ENCODE measurements at places on chromosomes 1 and 21. TPM values are rescaled to one million over a fixed set of nuclear protein-coding genes. Genes with fewer than 3 reads are reported as not detected.
A peak's percentile ranks its signal among the peaks of the same experiment; 100 is the strongest.

S100A1 gene
- total RNA-seq, result not detected

- DNase-seq, result no peak
These were observed 16.8 kb upstream of the NID1 start for GRCh38 chr1:236081546-236082227.

- peak; percentile 58 for DNase-seq
These were observed 780 bp downstream of the YTHDF2 start for GRCh38 chr1:28737307-28738132.

- peak; percentile 95 for DNase-seq
These were observed 102.5 kb downstream of the KCNN3 start for GRCh38 chr1:154767315-154768240.

DNA sequence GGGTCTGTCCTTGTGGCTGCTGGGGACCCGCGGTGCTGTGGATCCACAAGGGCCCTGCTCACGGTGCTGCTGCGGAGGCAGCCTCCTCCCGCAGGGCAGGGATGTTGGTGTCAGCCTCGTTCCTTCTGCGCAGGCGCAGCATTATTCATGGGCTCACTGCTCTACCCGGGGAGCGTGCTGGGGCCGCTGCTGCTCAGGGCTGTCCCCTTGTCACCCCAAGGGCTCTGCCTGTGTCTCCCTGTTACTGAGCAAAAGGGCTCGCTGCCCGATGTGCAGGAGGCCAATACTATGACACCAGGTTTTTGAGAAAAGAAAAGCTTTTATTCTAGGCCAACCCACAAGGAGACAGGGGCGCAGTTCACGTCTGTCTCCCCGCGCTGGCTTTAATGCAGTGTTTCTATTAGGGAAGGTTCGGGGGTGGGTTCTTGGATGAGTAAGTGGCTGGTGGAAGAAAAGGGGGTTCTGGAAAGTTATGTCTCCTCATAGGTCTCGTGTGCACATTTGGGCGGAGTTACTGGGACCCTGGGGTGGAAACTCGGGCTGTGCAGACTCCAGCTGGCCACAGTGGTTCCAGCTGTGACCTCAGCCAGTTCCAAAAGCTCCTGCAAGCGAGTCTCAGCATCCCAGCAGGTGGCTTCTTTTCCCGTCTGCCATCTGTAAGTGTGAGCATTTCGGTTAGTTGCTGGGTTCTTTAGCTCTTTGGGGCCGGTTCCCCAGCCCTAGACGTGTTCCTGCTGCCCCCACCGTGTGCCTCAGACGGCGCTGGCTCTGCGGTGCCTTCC lies 40.8 kb upstream of the LRRC3 start:
- peak; percentile 5 for DNase-seq

CROCC gene
- 31.3 TPM for total RNA-seq

- DNase-seq, result no peak
These were observed 16.5 kb downstream of the MEGF6 start for GRCh38 chr1:3594706-3595377.

GRCh38 chr1:214634267-214634666 lies 31.3 kb downstream of the CENPF start:
- DNase-seq, result no peak

DNA sequence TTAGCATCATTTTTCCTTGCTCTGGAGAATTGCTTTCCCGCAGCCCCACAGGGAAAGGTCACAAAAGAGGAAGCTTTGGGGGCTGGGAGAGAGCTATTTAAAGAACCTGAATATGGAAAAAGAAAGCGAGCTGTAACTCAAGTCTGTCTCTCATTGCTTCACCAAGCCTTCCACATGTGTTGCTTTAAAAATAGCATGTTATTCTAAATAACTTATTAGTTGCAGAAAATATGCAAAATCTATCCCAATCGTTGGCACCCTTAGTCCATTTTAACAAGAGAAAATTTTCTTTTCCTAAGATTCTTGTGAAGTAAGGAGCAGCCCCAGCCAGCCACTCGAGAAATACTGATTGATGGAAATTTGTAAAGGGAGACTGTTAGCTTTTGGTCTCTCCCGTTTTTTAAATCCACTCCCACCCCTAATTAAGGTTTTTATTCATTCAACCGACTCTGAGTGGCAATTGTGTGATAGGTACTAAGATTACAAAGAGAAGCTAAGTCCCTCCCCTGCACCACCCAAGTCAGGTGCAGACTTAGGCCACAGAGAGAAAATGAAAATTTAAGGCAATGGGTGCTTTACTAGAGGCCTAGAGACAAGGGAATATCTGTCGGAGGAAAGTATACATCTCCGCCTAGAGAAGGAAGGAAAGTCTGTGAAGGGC lies 802 bp downstream of the CYP4X1 start:
- no peak for DNase-seq

DNA sequence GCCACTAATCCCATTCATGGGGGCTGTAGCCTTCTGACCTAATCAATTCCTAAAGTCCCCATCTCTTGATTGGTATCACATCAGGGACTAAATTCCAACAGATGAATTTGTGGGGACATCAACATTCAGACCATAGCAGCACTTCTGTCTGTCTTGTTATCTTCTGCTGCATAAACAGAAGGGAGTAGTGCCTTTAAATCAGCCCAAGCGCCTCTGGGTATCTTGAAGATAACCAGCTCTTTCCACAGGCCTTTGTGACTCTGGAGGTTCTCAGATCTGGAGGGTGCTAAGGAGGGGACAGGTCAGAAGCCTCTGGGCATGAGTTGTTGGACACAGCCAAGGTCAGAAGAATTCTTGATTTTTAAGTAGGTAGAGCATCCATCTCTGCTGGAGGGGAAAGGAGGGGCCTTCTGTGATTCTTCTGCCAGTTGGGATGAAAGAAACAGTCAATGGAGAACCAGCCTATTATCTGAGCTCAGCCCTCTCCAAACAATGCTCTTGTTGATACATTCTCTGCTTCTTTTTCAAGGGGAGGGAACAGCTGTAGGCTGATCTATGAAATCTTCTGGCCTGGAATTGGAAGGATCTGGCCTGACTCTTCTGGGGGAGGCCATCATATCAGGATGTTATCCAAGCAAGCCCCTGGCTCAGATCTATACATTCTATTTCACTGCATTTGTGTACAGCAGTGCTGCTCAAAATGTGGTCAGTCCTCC lies 31.3 kb upstream of the LRIG2 start:
- DNase-seq, result no peak

LMX1A gene
- not detected for total RNA-seq

DNA sequence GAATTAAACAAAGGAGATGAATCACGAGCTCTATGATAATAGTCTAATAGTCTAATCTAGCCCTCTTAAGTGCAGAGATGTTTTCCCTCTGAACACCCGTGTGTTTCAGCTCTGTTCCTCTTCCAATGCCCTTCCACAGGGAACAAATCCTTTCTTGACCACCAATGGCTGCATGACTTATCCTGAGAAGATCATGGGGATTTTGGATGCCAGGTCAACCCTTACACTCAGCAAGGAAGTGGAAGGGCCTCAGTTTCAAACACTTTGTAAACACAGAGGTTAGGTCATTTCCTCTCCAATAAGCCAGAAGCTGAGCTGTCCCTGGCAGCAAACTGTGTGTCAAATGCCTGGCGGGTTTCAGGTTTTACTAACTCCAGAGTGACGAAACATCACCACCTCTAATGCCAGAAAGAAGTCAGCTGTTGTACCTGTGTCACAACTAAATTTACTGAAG lies 200.0 kb downstream of the GABPA start:
- peak; percentile 94 for DNase-seq

FALEC gene
- not detected for total RNA-seq

GRCh38 chr1:56424744-56425493 lies 154.4 kb downstream of the PLPP3 start:
- DNase-seq, result peak; percentile 90

- no peak for DNase-seq
These were observed 132.9 kb upstream of the POU3F1 start for GRCh38 chr1:38179483-38179882.

DNAH14 gene
- total RNA-seq, result 32.5 TPM

DNA sequence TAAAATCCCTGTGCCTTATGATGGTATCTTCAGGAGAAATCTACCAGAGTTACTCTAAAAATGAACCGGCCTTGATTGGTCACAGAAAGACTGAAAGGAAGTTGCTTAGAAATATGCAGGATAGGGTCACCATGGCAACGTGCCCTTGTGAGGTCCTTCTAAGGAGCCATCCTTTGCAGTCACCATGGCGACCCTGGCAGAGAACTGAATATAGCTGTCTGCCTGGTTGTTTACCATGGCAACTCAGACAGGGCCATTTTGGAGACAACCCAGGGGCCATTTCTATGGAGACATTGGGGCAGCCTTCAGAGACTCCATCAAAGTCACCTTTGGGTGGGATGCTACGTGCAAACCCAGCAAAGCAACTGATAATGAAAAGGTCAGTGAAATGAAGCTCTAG lies 43.0 kb downstream of the SNX7 start:
- peak; percentile 10 for DNase-seq

- no peak for DNase-seq
These were observed 17.4 kb downstream of the NDUFS5 start for GRCh38 chr1:39043513-39043912.

GRCh38 chr1:220926146-220926545 lies 46.9 kb downstream of the HLX start:
- DNase-seq, result no peak

DNA sequence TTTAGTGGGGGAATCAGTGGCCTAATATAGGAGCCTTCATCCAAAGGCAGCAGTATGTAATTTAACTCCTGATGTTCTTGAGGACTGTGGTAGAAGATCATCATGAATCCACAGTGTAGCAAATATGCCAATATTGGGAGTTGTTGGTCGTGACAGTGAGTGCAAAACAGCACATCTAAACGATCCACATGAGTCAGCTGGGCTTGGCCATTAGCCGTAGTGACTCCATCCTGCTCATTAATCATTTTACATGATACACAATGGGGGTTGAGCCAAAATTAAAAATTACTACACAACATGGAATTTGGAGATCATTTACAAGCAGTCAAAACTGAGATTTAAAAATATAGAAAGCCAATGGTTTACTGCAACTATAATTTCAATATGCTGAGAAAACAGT lies 653.9 kb upstream of the CAMK1G start:
- DNase-seq, result peak; percentile 13

NAV1 gene
- total RNA-seq, result 51.8 TPM

DNA sequence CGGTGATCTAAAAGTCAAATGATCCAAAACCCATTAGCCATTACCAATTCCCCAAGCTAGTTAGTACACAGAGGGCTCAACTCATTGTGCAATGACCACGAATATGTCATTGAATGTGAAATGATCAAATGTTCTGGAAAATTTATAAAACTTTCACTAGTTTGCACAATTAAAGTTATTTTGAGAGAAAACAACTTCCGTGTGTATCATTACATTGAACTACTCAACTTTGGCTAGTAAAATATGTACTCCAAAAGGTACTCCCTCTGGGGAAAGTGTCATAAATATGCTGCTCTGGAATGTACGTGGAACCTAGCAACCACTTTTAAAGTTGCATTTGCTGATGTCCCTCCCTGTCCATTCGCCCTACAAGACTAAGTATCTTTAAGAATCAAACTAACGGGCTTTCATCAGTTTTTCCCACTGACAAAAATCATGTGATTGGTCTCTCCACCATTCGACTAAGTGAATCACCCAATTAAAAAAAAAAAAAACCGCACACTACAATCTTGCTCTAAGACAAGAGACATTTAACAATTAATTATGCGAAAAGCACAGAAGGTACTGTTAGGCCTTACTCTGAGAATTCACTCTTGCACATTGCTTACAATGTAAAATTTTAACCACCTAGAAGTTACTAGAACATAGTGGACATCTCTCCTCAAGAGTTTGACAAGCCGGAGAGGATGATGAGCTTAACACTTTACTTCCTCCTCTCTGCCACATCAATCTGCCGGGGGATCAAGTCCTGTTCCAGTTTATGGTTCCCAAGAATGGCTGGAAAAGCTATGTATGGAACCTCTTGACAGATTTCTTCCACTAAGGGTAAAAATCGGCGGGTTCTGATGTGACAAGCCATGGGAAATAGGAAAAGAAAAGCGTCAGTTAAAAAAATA lies 1.2 kb downstream of the ACBD3 start:
- DNase-seq, result no peak

NOL9 gene
- 42.1 TPM for total RNA-seq

- no peak for DNase-seq
These were observed 25.2 kb downstream of the SPOCD1 start for GRCh38 chr1:31790641-31791091.

Measured in Daoy (cell line).